ENCODE measurements at places on chromosomes 2 and 18.

GRCh38 chr18:66958309-66958708 lies 354.4 kb upstream of the CDH19 start:
- no peak for DNase-seq

DNA sequence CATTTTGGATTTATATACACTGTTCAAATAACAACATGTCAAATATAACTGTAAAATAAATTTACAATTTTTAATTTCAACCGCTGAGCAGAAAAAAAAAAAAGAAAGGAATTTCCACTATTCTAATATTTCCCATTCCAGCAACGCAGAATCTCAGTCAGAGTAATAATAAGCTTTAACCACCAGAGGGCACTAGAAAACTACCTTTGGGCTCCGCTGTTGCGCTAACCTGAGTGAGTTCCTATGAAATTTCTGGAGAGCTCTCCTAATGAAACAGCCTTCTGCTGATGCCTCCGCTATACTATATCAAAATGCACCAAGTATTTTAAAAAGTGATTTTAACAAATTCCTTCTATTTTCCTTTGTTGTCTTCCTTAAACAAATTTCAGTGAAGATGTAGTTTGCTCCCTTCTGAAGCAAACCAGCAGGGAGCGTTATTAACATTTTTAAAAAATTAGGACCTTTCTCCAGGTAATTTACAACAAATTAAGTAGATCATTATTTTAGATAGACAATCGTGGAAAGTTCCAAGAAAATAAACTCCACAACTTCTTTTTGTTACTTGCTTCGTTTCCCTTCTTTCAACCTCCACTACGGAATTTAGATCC lies 23.0 kb downstream of the ERMN start:
- DNase-seq: peak; percentile 74

DNA sequence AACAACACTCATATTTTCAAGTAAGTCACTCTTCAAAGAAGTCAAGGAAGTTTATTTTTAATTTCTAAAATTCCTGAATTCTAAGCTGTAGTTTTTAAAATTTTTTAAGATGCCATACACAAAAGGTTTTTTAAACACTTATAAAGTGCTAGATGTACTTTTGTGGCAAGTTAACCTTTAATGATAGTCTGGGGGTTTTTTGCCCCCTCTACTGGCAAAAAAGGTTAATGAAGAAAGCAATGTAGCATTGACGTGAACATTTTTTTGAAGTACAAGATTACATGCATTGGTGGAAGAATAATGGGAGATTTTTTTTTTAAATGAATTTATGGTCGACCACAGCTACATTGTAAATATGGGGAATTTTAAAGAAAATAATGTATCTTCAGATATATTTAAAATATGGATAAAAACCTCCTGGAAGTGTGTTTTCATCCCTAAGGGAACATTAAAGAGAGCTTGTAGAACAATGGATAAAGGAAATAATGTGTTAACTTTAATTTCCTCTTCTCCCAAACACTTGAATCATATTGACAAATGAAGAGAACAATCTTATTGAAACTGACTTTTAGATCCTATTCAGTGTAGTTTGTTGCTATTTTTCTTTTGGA lies 12.6 kb downstream of the ITPRID2 start:
- peak; percentile 60 for DNase-seq

GRCh38 chr2:108927936-108928659 lies 60.9 kb downstream of the EDAR start:
- peak; percentile 70 for DNase-seq

DNA sequence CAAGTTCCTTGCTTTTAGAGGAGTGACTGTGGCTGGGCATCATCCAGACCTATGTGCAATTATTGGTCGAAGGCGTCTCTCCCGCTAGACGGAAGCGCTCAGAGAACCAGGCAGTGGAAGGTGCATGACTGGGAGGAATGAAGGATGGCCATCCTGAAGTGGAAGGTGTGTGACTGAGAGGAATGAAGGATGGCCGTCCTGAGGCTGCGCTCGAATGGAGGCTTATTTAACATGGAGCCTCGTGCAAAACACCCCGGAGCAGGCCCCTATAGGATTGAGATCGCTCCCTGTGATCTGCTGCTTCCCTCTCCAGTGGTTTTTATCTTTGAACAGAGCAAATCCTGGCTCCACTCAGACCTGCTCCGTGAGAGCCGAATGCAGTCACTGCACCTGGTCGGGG lies 140.2 kb upstream of the ID2 start:
- DNase-seq: no peak

DNA sequence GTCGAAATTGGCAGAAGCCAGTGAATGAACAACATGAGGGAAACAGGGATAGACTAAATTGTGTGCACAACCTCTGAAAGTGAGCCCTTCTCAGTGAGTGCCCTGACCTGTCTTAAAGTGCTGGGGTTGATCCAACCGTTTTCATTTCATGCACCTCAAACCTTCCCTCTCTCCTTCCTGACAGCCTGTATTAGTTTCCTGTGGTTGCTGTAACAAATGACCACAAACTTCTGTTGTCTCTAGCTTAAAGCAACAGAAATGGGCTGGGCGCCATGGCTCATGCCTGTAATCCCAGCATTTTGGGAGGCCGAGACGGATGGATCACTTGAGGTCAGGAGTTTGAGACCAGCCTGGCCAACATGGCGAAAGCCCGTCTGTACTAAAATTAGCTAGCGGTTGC lies 48.8 kb upstream of the PPP1CB start:
- DNase-seq: no peak
